ENCODE measurements at places on chromosomes 7 and 10.

- peak; percentile 100 for DNase-seq
Measured at GRCh38 chr10:3785251-3785850, 342 bp upstream of the KLF6 start.

DNA sequence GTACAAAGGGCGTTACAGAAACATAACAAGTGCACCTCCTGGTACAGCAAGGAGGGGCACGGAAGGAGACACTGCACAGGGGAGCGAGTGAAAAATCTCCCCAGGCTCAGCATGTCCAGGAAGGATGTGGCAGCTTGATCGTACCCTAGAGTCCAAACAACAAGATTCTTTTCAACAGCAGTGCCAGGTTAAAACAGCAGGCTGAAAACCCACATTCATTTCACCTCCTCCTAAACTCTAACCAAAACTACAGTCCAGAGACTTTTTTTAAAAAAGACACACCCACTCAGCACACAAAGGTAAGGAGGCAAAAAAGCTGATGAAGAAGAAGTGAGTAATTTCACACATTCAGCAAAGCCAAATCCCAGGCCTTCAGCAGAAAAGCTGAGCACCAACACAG, 138.8 kb downstream of the SFMBT2 start:
- DNase-seq: peak; percentile 36

DNA sequence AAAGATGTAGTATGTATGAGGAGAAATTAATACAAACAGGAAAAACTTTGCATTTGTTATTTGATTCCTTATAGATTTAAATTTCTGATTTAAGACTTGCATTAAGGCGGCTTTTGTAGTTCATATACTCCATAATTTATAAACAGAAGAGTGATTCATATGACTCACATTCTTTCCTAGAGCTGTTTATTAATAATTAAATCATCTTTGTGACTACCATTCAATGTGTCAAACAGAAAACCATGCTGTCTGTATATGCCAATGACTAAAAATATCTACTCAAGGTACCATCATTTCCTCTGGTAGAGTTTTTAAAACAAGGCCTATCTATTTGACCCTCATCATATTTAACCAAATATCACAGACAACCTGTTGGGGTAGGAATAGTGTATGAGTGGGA, 501.7 kb downstream of the PARD3 start:
- DNase-seq: no peak

DNA sequence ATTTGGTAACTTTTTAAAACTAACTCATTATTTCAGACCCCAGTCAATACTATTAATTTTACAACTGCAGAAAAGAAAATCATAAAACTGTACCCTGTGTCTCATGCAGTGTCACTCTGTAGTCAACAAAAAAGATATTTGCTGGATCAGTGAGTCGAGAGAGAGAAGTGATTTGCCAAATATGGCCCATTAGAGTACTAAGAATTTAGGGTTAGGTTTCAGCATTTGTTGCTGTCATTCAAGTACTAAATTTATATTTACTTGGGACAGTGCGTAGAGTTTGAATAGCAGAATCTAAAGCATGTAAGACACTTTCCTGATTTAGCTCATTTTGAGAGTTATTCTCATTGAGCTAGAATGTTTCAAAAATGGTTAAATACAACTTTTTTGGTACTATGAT, 38.9 kb downstream of the CACNA2D1 start:
- no peak for DNase-seq

DNA sequence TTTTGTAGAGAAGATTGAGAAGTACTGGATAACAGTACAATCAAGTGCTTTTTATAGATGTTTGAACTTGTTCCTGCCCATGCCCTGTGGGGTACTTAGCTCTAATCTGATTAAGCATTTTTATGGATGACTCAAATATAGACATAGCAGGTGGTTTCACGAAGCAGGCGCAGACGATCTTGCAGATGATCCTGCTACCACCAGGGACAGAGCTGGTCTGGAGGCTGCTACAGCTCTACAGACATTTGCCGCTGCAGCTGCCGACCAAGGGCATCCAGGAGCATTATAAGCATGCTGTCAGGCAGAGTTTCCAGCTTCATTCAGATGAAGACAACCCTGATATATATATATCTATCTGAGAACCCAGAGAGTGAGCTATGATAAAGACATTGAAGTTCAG, 650.4 kb downstream of the NXPH1 start:
- DNase-seq: no peak

- no peak for DNase-seq
Measured at GRCh38 chr7:129540340-129540739, 38.0 kb downstream of the SMKR1 start.

All from activated CD4-positive, alpha-beta memory T cell treated with anti-CD3 and anti-CD28 coated beads for 36 hours (primary cell).